ENCODE measurements at places on chromosomes 16 and 17. TPM values are rescaled to one million over a fixed set of nuclear protein-coding genes. Genes with fewer than 3 reads are reported as not detected.
A peak's percentile ranks its signal among the peaks of the same experiment; 100 is the strongest.

- peaks cover 1% of the 10 kb centered on the region for H3K27me3 ChIP-seq
- H3K4me1 ChIP-seq = no peaks in the 10 kb centered on the region
- H3K27ac ChIP-seq = no peak overlapping the region
- H3K36me3 ChIP-seq = no peaks in the 10 kb centered on the region
Measured at GRCh38 chr17:10775058-10775457, 28.8 kb downstream of the TMEM238L start.

DNA sequence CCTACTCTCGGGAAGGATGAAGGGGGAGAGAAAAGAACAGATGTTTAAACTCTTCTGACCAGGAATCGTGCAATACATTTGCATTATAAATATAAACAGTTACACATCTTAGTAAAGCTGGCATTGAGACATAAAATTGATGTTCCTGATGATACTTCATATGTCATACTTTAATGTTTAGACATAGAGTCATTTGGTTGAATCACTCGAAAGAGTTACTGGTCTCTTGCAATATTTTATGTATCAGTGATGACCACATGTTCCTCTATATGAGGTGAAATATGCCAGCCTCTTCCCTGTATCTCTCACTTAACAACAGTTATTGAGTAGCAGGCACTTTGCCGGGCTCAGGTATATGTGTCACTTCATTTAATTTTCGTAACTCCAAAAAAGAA, 49.7 kb upstream of the PMFBP1 start:
- no peak overlapping the region for H3K27ac ChIP-seq
- no peak for DNase-seq
- no peaks in the 10 kb centered on the region for H3K4me1 ChIP-seq

DNA sequence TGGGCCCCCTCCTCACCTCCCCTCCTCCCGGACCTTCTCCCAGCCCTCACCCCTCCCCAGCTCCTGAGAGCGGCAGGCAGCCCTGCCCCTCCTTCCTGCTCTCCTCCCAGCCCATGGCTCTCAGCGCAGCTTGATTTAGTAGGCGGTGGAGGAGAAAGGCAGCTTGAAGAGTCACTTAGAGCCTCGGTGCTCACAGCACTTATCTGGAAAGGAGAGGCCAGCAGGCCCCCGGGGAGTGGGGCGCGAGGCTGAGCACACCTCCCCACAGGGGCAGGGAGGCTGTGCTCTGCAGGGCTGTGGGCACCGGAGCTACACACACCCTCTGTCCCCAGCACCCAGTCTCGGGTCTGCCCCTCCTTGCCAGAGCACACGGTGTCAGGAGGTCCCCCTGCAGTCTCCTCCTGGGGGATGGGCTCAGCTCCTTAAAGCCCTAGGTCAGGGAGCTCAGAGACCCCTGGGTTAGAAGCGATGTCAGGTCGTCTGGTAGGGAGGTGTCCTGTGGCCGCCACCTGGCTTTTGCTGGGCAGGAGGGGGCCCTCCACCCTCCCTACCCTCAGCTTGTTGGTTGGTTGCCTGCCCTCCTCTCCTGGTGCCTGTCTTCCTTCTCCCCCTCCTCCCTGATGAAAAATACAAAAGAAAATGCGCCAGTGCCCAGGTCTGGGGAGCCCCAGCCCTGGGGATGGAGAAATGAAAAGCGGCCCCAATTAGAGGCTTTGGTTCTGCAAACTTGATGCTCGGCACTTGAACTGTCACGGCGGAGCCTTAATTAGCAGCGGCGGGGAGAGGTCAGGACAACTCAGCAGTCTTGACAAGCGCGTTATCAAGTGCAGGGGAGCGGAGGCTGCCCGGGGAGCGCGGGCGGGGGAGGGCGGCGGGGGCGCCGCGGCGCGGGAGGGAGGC, 151.1 kb upstream of the GSE1 start:
- H3K4me3 ChIP-seq = no peak overlapping the region
- peaks cover 11% of the 10 kb centered on the region for H3K4me1 ChIP-seq
- DNase-seq = no peak
- H3K27me3 ChIP-seq = peaks cover 19% of the 10 kb centered on the region
- H3K27ac ChIP-seq = no peak overlapping the region

- no peak overlapping the region for H3K4me3 ChIP-seq
- no peak for DNase-seq
- peaks cover 3% of the 10 kb centered on the region for H3K36me3 ChIP-seq
- H3K27ac ChIP-seq = no peak overlapping the region
- H3K27me3 ChIP-seq = peaks cover 2% of the 10 kb centered on the region
Measured at GRCh38 chr17:282000-282911, 70.4 kb downstream of the RPH3AL start.

GRCh38 chr17:63696381-63696961, 3.5 kb downstream of the LIMD2 start:
- H3K27ac ChIP-seq = peak overlapping the region; percentile 53
- peaks cover 20% of the 10 kb centered on the region for H3K4me1 ChIP-seq
- peaks cover 25% of the 10 kb centered on the region for H3K27me3 ChIP-seq

DNA sequence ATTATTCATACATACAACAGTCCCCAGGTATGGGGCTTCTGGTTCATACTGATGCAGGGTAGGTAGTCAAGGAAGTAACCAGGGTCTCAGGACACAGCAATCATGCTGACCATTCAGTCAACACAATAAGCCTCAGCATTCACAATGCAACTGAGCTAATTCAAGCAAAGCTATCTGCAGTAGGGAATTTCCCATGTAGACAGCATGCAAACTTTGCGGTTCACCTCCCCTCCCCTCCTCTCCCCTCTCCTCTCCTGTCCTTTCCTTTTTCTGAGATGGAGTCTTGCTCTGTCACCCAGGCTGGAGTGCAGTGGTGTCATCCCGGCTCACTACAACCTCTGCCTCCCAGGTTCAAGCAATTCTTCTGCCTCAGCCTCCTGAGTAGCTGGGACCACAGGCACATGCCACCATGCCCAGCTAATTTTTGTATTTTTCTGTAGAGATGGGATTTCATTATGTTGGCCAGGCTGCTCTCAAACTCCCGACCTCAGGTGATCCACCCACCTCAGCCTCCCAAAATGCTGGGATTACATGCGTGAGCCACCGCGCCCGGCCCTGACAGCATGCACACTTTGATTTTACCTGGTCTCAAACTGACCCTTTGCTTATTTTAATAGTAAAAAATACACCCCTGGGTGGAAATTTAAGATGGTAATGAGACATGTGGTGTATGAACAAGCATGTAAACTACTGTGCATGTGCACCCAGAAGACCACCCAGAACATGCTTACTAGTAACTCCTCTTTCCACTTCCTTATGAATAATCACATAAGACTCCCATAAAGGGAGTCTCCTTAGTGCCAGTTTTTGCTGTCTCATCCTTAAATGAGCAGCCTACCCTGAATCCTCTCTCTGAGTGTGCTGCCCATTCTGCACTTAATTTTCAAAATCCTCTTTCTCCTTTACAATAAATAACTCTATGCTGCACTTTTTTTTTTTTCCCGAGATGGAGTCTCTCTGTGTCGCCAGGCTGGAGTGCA, 9.3 kb upstream of the RNF135 start:
- no peaks in the 10 kb centered on the region for H3K36me3 ChIP-seq
- peaks cover 4% of the 10 kb centered on the region for H3K4me1 ChIP-seq
- H3K27ac ChIP-seq = no peak overlapping the region
- H3K4me3 ChIP-seq = no peak overlapping the region

- no peaks in the 10 kb centered on the region for H3K36me3 ChIP-seq
- H3K4me1 ChIP-seq = peaks cover 22% of the 10 kb centered on the region
- H3K27ac ChIP-seq = no peak overlapping the region
- no peak overlapping the region for H3K4me3 ChIP-seq
- peaks cover 14% of the 10 kb centered on the region for H3K27me3 ChIP-seq
Measured at GRCh38 chr17:45223539-45224528, 2.1 kb downstream of the FMNL1 start.

DNA sequence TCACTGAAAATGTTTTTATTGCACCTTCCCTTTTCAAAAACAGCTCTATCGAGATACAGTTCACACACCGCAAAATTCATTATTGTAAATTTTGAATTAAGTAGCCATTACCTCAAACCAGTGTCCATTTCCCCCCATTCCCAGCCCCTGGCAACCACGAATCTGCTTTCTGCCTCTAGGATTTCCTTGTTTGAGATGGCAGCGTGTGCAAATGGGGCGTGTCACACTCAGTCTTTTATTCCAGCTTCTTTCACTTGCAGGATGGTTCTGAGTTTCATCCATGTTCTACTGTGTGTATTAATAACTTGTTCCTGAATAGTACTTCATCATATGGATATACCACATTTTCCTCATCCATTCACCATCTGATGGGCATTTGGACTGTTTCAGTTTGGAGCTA, 14.8 kb downstream of the ACSF3 start:
- H3K4me3 ChIP-seq = no peak overlapping the region
- no peaks in the 10 kb centered on the region for H3K4me1 ChIP-seq
- DNase-seq = no peak
- H3K36me3 ChIP-seq = peaks cover 22% of the 10 kb centered on the region

DNA sequence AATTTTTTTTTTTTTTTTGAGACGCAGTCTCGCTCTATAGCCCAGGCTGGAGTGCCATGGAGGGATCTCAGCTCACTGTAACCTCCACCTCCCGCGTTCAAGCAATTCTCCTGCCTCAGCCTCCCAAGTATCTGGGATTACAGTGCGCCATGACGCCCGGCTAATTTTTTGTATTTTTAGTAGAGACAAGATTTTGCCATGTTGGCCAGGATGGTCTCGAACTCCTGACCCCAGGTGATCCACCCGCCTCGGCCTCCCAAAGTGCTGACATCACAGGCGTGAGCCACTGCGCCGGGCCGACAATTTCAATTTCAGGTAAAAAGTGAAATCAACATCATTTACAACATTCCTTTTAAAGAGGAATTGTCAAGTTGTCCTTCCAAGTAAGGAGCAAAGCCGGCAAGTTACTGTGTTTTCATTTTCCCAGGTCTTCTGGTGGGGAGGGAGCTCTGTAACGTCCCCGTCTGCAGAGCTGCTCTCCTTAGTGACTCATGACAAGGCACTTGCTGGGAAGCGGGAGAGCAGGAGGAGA, 873 bp downstream of the NPLOC4 start:
- H3K36me3 ChIP-seq = peaks cover 9% of the 10 kb centered on the region
- peaks cover 18% of the 10 kb centered on the region for H3K4me1 ChIP-seq
- peak overlapping the region; percentile 99 for H3K27ac ChIP-seq
- peaks cover 8% of the 10 kb centered on the region for H3K27me3 ChIP-seq
- DNase-seq = no peak

- no peaks in the 10 kb centered on the region for H3K36me3 ChIP-seq
- H3K4me1 ChIP-seq = no peaks in the 10 kb centered on the region
- DNase-seq = no peak
- no peak overlapping the region for H3K27ac ChIP-seq
Measured at GRCh38 chr17:58965221-58965620, 141.5 kb downstream of the TRIM37 start.

DNA sequence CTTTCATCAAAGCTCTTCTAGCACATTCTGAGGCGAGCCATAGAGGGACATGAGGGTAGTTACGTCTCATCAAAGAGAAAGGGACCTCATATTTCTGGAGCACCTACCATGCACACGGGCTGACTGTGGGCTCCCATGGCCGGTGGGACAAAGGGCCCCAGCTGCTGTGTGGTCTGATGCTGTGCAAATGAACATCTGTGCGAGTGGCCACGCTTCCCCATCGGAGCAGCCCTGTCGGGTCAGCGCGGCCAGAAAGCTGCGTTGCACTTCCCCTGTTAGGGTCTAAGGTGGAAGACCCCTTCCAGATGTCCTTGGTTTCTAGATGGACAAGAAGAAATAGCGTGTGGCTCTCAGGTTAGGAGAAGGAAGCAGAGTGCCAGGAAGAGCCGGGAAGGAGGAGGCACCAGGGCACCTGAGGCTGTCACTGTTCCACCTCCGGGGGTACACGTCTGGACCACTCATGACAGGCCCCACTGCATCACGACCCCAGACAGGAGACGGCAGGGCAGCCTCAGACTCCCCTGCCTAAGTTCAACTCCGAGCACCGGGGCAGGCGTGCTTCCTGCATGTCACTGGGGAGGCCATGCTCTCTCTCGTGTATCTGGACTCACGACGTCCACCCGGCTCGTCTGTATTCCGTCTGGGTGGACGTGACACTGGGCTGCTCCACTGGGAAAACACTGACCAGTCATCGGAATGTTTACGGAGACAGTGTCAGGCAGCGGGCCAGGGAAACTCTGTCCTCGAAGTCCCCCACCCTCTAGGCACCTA, 8.5 kb upstream of the BAIAP2 start:
- no peak overlapping the region for H3K27ac ChIP-seq
- peaks cover 13% of the 10 kb centered on the region for H3K4me1 ChIP-seq
- peaks cover 9% of the 10 kb centered on the region for H3K36me3 ChIP-seq
- H3K4me3 ChIP-seq = no peak overlapping the region

The CCDC78 gene
- 0.85 TPM for total RNA-seq

The KRTAP2-3 gene
- total RNA-seq = not detected

The CD300H gene
- total RNA-seq = not detected

The NPIPA2 gene
- 9.0 TPM for total RNA-seq

The GLIS2 gene
- 1.6 TPM for total RNA-seq

The CD300LB gene
- total RNA-seq = not detected

The KRTAP4-3 gene
- total RNA-seq = not detected

All from endothelial cell (in vitro differentiated cells).